ENCODE measurements at places on chromosomes 13 and 19.
A peak's percentile ranks its signal among the peaks of the same experiment; 100 is the strongest.

DNA sequence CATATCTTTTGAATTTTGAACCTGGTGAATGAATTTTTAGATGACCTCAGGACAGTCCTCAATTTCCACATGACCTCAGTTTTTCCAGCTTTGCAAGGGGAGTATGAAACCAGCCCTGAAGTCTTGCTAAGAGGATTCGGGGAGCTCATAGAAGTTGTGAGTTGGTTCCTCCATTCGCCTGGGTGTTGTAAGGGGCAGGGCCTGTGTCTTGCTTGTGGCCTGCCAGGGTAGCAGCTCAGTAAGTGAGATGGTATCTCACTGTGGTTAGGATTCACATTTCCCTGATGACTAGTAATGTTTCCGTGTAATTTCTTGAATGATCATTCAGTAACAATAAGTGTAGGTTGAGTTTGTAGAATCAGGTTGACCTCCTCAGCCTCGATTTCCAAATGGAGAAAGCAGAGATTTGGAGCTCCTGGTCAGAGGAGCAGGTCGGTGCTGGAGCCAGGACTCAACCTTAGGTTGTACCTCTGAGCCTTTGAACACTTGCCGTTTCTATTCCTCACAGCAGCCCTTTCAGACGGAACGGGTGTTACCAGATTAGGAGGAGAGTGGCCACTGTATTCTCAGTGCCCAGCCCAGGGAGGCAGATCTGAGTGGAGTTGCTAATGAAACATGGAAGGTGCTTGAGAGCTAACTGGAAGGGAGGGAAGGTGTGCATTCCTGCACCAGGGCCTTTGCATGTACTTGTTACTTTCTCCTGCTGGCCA, 14.6 kb downstream of the NACC1 start:
- DNase-seq: peak; percentile 66

GRCh38 chr13:106772006-106772601, 204.2 kb upstream of the ARGLU1 start:
- DNase-seq: no peak

- no peak for DNase-seq
Observed at GRCh38 chr13:112453207-112453829, 77.2 kb downstream of the SPACA7 start.

- no peak for DNase-seq
Observed at GRCh38 chr13:52833296-52833875, 15.1 kb downstream of the PCDH8 start.

DNA sequence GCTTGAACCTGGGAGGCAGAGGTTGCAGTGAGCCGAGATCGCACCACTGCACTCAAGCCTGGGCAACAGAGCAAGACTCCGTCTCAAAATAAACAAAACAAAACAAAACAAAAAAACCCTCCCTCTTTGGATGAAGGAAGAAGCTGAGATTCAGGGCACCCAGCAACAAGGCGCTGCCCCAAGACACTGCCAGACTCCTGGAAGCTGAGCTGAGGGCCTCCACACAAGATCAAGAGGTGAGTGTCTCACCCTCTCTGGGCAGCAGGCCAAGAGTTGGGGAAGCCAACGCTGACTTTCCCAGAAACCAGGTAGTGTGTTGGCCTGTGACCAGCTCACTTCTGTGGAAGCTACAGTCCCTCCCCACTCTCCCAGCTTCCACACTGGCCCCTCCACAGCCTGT, 3.7 kb upstream of the TYROBP start:
- no peak for DNase-seq

GRCh38 chr19:38778733-38779132, 5.4 kb upstream of the LGALS7 start:
- no peak for DNase-seq

DNA sequence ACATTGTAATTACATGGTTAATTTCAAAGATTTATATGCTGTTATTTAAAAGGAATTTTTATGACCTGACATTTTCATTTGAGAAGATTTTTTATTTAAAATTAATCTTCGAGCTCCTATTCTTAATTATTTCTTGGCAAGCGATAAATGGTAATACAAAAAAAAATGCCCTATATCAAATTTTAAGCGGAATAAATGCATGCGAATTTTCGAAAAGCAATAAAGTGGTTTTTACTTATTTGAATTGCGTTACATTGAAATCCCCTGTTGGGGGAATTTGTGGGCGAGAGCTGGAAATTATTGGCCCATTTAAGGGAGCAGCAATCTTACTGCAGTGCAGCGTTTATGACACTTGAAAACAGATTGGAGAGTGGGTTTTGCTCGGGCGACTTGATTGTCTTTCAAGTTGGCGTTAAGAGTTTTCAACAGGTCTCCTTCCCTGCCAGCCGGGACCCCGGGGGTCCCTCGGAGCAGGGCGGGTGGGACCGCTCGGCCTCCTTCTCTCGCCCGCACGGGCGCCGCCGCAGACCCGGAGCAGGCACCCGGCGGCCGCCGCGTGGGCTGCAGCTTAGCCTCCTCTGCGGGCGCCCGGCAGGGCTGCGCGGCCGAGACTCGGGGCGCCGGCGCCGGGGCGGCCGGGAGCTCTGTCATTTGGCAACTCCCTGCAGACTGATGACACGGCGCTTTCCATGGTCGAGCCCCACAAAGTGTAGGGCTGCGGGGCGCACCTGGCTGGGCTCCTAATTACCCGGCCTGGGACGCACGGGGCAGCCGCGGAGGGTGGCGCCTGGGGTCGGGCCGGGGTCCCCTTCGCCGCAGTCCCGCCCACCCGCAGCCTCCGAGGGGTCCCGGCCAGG, 255.1 kb upstream of the SOX21 start:
- DNase-seq: peak; percentile 43

DNA sequence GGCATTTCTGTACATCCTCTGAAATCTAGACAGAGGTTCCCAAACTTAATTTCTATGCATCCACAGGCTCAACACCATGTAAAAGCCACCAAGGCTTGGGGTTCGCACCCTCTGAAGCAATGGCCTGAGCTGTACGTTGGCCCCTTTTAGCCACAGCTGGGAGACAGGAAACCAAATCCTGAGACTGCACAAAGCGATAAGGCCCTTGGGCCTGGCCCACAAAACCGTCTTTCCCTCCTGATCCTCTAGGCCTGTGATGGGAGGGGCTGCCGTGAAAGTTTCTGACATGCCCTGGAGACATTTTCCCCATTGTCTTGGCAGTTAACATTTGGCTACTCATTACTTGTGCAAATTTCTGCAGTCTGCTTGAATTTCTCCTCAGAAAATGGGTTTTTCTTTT, 766.4 kb downstream of the GPC5 start:
- DNase-seq: no peak

- peak; percentile 95 for DNase-seq
Observed at GRCh38 chr13:29901710-29902631, 51.6 kb upstream of the UBL3 start.

DNA sequence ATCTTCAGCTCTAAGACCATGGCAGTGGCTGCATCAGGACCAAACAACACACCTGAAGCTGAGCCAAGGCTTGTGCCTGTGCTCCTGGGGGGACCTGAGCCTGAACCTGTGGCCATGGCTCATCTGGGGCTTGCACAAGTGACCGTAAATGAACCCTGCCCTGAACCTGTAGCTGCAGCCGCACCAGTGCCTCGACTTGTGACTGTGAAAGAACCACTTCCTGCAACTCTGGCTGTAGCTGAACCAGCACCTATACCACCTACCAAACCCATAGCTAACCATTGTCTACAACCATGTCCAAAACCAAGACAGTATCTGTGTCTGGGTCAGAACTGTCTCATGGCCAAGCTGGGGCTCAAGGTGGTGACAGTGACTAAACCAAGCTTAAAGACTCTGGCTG, 28.2 kb upstream of the SDHAF1 start:
- DNase-seq: no peak

GRCh38 chr13:20197361-20197834, 4.7 kb upstream of the GJB2 start:
- peak; percentile 58 for DNase-seq

- DNase-seq: no peak
Observed at GRCh38 chr13:24004142-24004899, 107.0 kb upstream of the C1QTNF9B start.

- DNase-seq: no peak
Observed at GRCh38 chr13:58087566-58087965, 456.0 kb downstream of the PCDH17 start.

GRCh38 chr19:6021878-6022569, 44.1 kb upstream of the RANBP3 start:
- peak; percentile 76 for DNase-seq

- DNase-seq: no peak
Observed at GRCh38 chr13:19742643-19743042, 40.1 kb downstream of the PSPC1 start.

DNA sequence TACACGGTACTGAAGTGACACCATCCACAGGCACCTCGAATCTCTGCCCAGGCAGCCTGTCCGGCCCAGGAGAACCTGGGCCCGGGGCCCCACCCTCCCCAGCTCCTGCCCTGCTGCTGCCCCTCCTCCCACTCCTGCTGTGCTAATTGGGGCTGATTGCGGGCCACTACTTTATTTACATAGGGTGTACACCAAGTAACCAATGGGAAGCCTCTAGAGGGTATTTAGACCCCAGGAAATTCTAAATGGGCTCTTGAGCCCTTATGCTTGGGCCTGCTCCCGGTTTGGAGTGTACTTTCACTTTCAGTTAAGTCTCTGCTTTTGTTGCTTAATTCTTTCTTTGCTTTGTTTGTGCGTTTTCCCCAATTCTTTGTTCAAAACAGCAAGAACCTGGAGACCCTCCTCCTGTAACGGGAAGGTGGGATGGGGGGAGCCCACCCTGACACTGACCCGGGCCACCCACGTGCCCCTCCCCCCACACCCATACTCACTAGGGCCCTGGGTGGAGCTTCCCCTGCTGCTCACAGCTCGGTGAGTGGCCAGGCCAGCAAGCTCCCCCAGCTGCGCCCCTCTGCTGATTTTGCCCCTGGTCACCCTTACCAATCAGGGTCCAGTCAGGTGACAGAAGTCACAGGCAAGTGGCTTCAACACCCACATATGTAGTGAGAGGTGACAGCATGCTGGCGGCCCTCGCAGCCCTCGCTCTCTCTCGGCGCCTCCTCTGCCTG, 9.4 kb downstream of the SCGB2B2 start:
- peak; percentile 58 for DNase-seq

- no peak for DNase-seq
Observed at GRCh38 chr19:3015126-3016057, 13.7 kb downstream of the TLE2 start.

GRCh38 chr13:36129539-36129938, 1.6 kb downstream of the DCLK1 start:
- no peak for DNase-seq

DNA sequence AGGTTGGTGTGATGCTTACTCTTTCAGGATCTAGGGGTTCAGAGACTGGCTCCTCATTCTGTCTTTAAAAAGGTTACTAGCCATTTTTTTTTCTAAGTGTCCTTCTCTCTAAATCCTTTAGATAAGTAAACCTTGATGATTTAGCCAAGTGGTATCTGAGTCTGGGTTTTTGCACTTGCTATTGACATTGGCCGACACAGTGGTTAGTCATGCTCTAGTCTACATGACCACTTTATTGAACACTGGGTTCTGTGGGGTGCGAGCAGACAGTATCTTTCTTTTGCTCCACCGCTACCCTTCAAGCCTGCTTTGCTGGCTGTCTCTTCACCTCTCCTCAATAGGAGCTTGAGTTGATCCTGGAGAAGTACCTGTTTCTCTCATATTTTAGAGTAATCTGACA, 6.2 kb upstream of the NUP58 start:
- no peak for DNase-seq

DNA sequence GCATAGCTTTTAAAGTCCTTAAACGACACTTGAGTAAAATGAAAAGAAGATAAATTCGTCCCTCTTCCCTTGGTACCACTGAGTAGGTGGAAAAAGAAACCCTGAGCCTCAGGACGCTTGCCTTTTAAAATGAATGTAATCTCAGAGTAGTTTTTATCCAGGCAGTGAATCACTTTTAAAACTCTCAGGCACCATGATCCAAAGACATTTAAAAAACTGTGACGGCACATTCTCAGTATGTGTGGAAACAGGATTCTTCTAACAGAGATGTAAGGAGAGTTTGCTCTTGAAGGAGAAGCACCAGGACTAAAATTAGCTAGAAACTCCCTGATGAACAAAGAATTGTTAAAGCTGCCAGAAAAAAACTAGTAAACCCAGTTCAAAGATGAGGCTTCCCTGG, 105.7 kb upstream of the SLC15A1 start:
- no peak for DNase-seq

- no peak for DNase-seq
Observed at GRCh38 chr13:22506096-22506691, 674.6 kb upstream of the SGCG start.

GRCh38 chr13:95388420-95389079, 87.3 kb upstream of the ABCC4 start:
- DNase-seq: no peak

GRCh38 chr19:18385675-18386542, at the start of gene GDF15:
GDF15 (plus strand) TSS chr19:18386158; CDS start chr19:18386190, 32 bp downstream.
- DNase-seq: peak; percentile 43

All from adipocyte (in vitro differentiated cells).